Hematopoietic multipotent progenitor cell (in vitro differentiated cells): ENCODE measurements at places on chromosomes 13 and 19.

- no peak for DNase-seq
These were observed 338 bp downstream of the SLC35E1 start for GRCh38 chr19:16571822-16572331.

DNA sequence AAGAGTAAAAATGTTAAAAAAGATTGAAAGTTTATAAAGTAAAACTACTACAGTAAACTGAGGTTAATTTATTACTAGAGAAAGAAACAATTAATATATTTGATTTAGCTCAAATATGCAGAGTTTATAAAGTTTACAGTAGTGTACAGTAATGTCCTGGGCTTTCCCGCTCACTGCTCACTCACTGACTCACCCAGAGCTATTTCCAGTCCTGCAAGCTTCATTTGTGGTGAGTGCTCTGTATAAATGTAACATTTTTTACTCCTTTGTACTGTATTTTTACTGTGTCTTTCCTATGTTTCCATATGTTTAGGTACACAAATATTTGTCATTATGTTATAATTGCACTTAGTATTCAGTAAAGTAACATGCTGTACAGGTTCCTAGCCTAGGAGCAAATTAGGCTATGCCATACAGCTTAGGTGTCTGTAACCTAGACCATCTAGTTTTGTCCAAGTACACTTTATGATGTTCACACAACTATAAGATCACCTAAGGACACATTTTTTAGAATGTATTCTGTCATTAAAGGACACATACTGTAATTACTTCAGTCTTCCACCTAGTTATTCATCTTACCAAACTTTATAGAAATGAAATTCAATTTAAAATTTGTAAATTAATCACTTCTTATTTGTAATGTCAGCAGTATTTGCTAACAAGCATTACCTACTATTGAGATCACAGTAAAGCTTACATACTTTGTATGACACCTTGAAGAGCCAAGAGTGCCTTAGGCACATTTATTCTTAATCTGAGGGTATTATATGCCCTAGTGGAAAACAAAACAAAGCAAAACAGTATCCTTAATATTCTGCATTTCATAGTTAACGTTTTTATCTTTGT, 683.4 kb downstream of the PCDH9 start:
- no peak for DNase-seq

GRCh38 chr13:98332222-98332621, 155.2 kb upstream of the RNF113B start:
- DNase-seq: no peak

DNA sequence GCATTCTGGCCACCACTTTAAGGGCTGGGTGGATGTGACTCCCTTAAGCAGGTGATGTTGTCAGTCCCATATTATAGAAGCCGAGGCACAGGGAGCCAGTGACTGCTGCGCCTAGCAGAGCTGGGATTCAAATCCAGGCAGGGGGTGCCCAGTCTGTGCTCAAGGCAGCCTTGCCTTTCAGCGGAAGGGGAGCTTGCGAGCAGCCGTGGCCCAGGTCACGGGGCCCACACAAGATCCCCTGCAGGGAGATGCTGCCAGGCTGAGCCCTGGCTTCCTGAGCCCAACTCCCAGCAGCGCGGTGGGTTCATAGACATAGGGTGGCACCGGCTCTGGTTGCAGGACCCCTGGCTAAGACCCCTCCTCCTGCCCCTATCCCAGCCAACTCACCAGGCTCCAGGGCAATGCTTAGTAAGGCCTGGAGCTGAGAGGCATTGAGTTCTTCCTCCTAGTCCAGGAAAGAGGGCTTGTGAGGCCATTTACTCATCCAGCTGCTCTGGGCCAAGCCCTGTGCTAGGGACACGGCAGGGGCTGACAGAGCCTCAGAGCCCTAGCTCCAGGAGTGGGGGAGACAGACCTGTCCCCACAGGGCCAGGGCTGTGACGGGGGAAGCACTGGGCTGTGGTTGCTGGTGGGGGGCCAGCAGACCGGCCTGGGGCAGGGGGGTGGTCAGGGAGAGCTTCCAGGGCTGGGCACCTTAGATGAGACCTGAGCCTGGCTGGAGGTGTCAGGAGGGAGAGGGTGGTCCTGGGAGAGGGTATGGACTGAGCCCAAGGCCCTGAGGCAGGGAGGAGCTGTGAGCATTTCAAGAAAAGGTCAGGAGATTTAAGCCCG, 9.6 kb downstream of the CAPN12 start:
- DNase-seq: peak; percentile 43

DNA sequence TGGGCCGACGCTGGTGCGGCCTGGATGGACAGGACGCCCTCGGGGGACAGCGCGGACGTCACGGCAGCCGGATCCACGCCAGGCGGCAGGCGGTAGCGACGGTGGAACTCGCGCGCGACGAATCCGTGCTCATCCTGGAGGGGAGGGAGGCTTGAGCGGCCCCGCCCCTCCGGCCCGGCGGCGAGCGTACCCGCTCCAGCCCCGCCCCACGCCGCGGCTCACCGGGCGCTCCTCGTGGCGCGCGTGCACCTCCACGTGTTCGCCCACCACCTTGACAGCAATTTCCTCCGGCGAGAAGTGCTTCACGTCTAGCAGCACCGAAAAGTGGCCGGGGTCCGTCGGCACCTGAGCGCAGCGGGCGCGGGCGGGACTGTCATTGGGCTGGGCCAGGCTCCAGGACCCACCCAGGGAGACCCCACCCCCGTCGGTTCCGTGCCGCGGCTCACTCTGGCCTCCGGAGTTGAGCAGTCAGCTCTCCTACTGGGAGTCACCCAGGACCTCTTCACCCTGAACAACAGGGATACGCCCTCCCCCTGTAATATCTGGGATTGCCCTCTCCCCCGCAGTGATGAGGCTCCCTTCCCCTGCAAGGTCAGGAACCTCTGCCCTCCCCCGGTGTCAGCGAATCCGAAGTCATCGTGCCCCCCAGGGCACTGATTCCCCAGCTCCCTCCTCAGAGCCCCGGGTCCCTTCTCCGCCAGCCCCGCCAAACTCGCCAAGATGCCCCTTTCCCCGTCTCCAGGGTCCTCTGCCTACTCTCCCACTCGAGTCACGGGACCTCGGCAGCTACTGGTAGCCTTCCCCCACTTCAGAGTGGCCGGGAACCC, 1.1 kb downstream of the HSPB6 start:
- DNase-seq: peak; percentile 28

GRCh38 chr19:11496391-11497163, 9.1 kb downstream of the ZNF653 start:
- DNase-seq: no peak

DNA sequence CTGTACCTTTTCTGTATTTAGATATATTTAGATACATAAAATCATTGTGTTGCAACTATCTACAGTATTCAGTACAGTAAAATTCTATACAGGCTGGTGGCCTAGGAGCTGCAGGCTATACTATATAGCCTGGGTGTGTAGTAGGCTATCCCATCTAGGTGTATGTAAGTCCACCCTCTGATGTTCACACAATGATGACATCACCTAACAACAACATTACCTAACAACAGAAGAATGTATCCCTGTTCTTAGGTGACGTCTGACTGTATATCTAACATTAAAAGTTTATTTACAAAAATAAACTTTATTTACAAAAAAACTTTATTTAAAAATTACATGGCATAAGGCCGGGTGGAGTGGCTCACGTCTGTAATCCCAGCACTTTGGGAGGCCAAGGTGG, 28.3 kb upstream of the ZFP30 start:
- no peak for DNase-seq

GRCh38 chr13:109764470-109765291, 21.7 kb downstream of the IRS2 start:
- DNase-seq: no peak
